ENCODE measurements at places on chromosomes 5 and 9.

GRCh38 chr9:22976454-22976853 is 529.8 kb downstream of the DMRTA1 start:
- DNase-seq, result no peak

DNA sequence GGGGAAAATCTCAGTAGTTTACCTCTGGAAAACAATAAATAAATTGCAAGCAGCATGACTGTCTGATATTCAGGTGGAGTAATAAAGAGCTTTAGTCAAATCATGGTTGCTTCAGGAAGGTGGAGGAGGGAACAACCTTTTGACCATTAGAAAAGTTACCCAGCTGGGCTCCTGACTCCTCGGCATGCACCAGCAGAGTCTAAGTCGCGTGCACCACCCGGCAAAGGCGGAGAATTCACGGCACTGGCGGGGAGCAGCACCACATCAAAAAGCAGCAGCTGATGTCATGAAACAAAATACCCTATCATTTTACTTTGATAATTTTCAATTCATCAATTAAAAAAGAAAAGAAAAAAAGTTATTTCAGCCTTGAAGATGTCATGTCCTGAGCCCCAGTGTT is 34.6 kb downstream of the EBF1 start:
- no peak for DNase-seq

- DNase-seq, result no peak
These were observed 2.0 kb upstream of the TRIM14 start for GRCh38 chr9:98121058-98121457.

- no peak for DNase-seq
These were observed 340.5 kb downstream of the ADGRV1 start for GRCh38 chr5:90899014-90899604.

DNA sequence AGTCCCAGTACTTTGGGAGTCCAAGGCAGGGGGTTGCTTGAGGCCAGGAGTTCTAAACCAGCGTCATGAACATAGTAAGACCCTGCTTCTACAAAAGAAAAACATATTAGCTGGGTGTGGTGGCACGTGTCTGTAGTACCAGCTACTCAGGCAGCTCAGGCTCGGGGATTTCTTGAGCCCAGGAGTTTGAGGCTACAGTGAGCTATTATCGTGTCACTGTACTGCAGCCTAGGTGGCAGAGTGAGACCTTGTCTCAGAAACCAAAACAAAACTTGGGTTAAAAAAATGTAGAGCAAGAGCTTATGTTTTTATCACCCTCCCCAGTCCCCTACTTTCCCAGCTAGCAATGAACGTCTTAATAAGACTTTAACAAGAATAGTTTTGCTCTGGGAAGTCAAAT is 46.7 kb downstream of the UHRF2 start:
- DNase-seq, result no peak

GRCh38 chr9:73911804-73912203 is 585.3 kb upstream of the RORB start:
- no peak for DNase-seq

DNA sequence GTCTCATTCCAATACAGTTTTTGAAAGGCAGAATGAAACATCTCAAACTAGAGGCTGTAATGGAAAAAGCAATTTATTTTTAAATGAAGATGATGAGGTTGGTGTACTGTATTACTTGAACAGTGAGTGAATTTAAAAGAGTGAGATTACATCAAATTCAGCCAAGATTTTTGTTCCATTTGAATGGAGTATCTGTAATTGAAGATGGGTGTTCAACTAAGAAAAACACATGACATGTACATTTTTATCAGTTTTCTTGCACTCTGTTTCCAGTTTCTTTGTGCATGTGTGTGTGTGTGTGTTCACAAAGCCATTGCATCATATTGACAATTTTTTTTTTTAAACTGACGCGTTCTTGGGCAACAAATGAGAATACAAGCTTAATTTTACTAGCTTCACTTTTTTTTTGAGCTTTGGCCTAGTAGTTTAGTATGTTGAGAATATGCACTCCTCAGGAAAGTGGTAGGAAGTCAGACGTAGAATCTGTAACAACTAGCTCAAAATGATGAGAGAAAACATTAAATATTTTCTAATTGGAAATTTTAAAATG is 243.5 kb downstream of the MAST4 start:
- no peak for DNase-seq

GRCh38 chr9:113501852-113502251 is 38.3 kb downstream of the RGS3 start:
- no peak for DNase-seq

- DNase-seq, result no peak
These were observed 13.7 kb upstream of the FBP2 start for GRCh38 chr9:94607423-94607691.

DNA sequence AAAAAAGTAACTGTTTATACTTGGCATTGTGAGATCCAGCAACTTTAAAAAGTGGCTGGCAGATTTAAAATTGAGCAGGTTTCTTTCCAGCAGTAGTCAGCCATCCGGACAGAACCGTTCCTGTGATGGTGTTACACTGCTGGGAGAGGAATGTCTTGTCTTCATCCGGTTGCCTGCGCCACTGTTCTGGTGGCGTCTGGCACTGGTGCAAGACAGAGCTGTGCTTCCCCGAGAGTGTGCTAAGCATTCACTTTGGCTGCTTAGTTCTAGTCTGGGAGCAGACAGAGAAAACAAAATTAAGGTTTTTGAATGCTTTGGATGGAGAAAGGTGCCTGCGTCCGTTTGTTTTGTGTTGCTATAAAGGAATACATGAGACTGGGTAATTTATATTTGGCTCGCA is 35.5 kb upstream of the CREBRF start:
- DNase-seq, result no peak

DNA sequence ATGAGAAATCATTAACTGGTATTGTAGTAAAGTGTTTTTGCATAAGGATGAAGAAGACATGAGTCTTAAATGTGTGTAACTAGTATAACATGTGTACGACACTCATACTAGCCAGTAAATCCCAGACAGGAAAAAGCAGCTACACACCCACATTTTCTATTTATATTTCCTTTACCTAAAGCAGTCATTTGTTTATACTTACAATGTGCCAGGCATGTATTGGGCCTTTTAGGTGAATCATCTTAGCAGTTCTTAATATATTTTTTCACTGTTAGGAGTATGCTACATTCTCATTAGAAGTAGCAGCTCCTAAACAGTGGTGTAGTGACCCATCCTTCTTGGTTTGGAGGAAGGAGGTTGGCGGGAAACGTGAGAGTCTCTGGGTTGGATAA is 55.8 kb upstream of the TMC1 start:
- DNase-seq, result no peak

DNA sequence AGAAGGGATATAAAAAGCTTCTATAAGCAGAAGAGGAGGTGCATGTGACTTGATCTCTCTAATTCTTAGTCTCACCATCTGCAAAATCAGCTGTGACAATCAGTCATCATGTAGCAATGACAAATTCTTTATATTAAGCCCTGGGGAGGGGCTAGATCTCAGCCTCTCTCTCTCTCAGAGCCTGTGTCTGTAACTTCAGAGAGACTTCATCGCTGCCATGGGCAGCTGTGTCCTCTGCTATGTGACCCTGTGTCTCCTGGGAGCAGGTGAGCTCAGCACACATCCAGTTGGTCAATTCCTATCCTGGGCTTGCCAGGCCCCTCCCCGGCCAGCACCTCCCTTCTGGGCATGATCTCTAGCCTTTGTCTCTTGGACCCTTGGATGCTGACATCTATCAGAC is 109.6 kb downstream of the ANKRD18B start:
- DNase-seq, result no peak

DNA sequence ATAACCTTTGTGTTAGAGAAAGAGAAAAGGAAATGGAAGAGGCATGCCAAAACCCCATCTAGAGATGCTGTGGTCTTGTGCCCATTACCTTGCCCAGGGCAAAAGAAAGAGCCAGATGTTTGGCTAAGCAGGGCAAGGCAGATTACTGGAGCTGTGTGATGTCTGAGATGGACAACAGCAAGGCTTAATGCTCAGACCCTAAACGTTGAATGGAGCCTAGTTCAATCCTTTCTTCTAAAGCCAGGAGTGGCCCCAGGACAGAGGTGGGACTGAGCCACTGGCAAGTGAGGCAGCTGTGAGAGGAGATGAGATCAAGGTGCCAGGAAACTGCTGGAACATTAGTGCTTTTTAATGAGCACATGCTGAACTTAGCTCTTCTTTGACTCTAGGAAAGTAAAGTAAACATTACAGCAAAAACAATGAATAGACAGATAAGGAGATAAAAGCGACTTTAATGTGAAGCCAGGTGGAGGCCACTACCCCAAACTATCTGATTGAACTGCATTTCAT is 143.0 kb upstream of the EGFLAM start:
- DNase-seq, result no peak

GRCh38 chr5:158560170-158560569 is 539.5 kb downstream of the EBF1 start:
- DNase-seq, result no peak

DNA sequence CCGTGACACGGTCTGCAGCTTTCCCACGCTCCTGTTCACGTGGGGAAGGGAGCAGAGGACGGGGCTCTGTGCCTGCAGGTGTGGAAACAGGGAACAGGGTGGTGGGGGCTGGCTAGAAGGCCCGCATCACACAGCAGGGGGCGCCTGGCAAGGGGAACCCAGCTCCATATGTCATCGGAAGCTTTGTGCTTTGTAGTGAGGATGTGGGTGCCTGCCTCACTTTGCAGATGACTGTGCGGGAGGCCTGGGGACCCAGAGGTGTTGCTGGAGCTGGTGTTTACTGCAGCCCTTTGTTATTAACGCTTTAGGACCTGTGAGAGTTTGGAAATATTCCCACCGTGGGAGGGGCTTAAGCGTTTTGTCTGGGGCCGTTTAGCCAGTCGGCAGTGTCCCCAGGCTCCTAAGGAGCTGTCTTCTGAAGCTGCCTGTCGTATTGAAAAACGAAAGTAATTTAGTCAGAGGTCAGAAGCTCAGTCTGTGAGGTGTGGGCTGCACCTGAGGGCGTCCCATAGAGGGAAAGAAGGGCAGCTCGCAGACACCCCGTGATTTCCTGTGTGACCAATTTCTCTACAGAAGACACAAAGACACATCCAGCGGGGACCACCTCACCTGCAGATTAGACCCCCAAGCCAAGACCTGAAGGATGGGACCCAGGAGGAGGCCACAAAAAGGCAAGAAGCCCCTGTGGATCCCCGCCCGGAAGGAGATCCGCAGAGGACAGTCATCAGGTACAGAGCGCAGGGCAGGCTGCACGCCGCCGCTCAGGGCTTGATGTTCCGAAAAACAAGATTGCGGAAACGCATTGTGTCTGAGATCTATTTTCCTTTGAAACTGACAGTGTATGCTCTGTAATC is 9.1 kb downstream of the MAN1B1 start:
- no peak for DNase-seq

DNA sequence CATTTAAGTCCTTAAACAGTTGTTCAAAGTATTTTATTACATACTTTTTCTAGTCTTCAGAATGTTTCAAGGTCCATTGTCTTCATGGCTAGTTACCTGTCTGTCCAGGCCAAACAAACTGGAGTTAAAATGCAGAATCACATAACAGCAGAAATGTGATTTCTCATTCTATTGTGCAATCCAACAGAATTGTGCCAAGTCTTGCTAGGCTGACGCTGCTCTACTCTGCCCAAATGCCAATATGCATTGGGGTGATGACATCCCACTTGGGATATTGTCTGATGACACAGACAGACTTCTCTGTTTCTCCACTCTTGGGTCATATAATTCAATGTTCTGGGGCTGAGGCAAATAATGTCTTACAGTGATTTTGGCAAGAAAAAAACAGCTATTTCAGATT is 5.2 kb upstream of the SLC22A5 start:
- DNase-seq, result no peak

- DNase-seq, result no peak
These were observed 15.1 kb downstream of the RPS14 start for GRCh38 chr5:150434464-150434863.

GRCh38 chr5:173745123-173745522 is 128.7 kb upstream of the BOD1 start:
- DNase-seq, result no peak

DNA sequence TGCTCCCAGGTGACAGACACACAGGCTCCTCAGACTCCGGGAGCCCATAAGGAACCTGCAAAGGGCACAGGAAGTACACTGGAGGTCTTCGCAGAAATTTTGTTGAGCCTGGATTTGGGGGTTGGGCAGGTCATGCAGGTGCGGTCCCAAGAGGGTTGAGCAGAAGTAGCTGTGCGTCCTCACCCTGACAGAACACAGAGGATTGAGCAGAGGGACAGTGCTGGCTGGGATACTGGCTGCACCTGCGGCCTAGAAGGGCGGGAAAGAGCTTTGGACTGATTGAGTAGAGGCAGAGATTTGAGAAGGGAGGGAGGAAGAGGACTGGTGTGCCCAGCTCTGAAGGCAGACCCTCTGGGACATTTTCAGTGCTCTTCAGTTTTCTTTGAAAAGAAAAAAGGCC is 65.4 kb downstream of the PTPDC1 start:
- no peak for DNase-seq

GRCh38 chr9:69173891-69174615 is at the start of gene TJP2:
TJP2 (plus strand) TSS chr9:69174277; CDS start chr9:69174373, 96 bp downstream.
- peak; percentile 53 for DNase-seq

DNA sequence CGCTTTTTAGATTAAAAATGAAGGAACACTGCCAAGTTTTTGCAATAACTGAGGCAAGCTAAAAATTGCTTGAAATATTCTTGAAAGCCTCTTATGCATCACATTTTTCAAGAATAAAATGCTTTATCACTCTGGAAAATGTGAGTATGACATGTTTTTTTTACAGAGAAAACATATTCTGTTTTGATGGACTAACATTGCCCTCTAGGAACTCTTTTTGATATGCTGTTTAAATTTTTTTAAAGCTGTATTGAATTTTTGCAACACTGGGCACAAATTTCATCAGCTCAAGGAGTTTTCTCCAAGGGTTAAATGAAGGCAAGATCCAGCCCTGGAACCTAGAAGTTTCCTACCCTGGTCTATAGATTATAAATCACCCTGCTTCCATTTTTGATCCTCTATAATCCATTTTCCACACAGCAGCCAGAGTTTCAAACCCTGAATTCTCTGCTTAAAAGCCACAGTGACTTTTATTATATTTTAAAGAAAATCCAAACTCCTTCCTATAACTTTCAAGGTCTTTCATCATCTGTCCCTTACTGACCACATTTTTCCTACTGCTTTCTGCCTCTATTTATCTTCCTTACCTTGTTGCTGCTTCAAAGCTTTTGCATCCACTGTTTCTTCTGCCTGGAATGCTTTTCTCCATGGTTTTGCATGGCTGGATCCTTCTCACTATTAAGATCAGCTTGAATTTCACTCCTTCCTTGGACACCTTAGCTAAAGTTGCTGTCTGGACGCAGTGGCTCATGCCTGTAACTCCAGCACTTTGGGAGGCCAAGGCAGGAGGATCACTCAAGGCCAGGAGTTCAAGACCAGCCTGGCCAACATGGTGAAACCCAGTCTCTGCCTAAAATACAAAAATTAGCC is 60.9 kb downstream of the IL31RA start:
- DNase-seq, result no peak

DNA sequence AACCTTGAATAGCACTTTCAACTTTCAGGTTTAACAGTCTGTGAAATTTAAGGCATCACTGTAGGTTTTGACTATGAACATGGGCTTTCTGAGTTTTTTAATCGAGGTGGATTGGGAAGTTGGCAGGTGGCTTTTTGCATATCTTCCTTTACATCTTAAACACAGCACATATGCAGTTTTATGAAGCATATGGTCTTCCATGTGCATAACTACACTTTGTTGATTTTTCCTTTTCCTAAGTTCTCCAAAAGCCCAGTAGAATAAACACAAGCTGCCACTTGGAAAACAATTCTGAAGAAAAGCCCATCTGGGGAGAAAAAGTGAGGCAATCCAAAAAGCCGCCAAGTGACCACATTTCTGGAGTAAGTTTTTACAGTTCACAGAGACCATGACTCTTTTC is 236.5 kb upstream of the IL12B start:
- no peak for DNase-seq
